ENCODE measurements at places on chromosomes 1 and 21.

DNA sequence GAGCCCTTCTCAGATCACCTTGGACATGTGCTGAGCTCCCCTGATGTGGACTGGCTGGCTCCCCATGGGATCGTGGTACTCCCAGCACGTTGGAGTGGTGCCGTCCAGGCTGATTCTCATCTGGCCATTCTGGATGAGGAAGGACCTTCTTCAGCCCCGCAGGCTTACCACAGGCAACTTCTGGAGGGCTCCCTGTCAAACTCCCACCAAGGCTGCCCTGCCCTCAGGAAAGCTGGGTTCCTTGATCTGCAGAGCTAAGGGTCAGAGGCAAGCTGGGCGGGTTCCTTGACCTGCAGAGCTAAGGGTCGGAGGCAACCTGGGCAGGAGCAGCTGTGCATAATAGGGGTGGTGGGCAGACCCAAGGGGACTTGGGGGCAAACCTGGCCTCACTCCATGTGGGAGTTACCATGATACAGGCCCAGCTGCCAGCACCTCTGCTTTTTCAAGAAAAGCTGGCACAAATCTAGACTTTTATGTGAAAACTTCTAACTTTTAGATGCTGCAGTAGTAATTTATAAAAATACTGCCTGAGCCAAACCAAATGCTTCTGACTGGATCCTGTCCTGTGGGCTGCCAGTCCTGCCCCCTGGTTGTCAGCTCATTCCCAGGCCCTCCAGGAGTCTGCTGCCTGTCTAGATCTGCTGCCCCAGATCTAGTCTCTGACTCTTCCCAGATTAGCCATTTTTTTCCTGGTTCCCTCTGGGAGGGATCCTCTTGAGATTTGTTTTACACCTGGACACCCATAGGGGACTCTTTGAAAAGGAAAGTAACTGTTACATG lies 5.6 kb upstream of the THEM5 start:
- no peaks in the 10 kb centered on the region for H3K27me3 ChIP-seq
- no peaks in the 10 kb centered on the region for H3K36me3 ChIP-seq
- no peak overlapping the region for H3K27ac ChIP-seq
- DNase-seq, result no peak
- H3K4me3 ChIP-seq, result no peak overlapping the region

GRCh38 chr1:23865543-23865930 lies 2.6 kb downstream of the FUCA1 start:
- H3K27me3 ChIP-seq, result no peaks in the 10 kb centered on the region
- peak overlapping the region; percentile 59 for H3K27ac ChIP-seq
- H3K36me3 ChIP-seq, result peaks cover 44% of the 10 kb centered on the region
- H3K4me1 ChIP-seq, result peaks cover 40% of the 10 kb centered on the region
- no peak overlapping the region for H3K4me3 ChIP-seq

- no peaks in the 10 kb centered on the region for H3K27me3 ChIP-seq
- DNase-seq, result no peak
- no peak overlapping the region for H3K27ac ChIP-seq
- no peaks in the 10 kb centered on the region for H3K36me3 ChIP-seq
These were observed 50.7 kb downstream of the ERG start for GRCh38 chr21:38447611-38448010.

DNA sequence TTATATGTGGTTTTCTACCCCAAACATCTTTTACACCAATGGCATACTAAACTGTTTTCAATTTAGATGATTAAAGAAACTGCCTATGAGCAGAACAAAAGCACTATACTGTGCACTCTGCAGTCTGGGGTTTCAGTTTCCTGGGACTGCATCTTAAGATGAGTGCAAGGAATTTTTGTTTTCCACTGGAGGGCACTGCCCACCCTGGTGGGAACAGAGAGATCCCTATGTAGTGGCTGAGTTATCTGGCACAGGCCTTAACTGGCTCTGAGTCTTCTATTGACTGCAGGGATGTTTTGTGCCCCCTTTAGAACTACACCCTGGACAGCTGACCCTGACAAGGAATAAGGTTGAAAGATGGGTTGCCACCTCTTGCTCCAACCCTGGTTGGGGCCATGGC lies 12.0 kb downstream of the PROK1 start:
- H3K27ac ChIP-seq, result no peak overlapping the region
- peaks cover 23% of the 10 kb centered on the region for H3K4me1 ChIP-seq
- H3K4me3 ChIP-seq, result no peak overlapping the region
- no peaks in the 10 kb centered on the region for H3K27me3 ChIP-seq
- DNase-seq, result no peak
- no peaks in the 10 kb centered on the region for H3K36me3 ChIP-seq

DNA sequence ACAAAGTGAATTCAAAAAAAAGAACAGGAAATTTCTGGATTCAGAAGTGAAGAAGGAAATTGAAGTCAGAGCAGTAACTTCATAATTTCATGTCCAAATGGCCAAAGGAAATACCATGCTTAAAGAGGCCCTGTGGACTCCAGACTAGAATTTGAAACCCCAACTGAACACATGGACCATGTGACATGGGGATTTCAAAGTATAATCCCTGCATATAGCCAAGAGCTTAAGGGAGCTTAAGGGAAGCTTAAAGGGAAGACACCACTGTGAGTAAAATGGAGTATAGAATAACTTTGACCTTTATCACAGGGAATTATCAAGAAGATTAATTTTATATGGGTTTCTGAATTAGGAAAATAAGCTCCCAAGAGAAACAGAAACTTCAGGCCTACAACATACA lies 241.8 kb upstream of the POGK start:
- H3K4me1 ChIP-seq, result no peaks in the 10 kb centered on the region
- no peak for DNase-seq
- no peaks in the 10 kb centered on the region for H3K27me3 ChIP-seq

GRCh38 chr1:46616277-46617107 lies at the start of gene MOB3C:
Gene MOB3C (minus strand): TSS chr1:46616811. CDS start chr1:46613321, 3,490 bp downstream.
- H3K4me1 ChIP-seq, result peaks cover 59% of the 10 kb centered on the region
- peak within 1 kb of the TSS; percentile 93 for H3K4me3 ChIP-seq
- no peaks in the 10 kb centered on the region for H3K27me3 ChIP-seq
- DNase-seq, result peak; percentile 91

GRCh38 chr1:58880592-58880991 lies 96.7 kb upstream of the JUN start:
- peaks cover 39% of the 10 kb centered on the region for H3K4me1 ChIP-seq
- H3K4me3 ChIP-seq, result no peak overlapping the region
- no peaks in the 10 kb centered on the region for H3K36me3 ChIP-seq

DNA sequence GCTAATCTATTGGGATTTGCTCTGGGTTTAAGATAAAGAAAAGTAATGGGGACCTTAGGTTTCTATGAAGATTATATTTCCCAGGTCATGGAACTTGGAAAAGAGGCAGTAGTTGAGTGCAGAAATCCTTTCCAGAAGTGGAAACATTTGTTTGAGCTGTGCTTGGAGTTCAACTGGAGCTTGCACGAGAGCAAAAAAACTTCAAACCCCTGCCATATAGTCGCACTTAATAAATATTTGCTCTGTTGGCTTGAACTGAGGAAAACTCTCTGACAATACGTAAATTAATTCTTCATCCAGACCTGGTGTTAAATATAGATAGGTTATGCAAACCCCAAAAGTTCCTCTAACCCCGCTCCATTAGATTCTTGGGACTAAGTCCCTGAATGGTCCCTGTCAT lies 52.8 kb upstream of the COL24A1 start:
- H3K27ac ChIP-seq, result no peak overlapping the region
- no peak overlapping the region for H3K4me3 ChIP-seq
- DNase-seq, result no peak
- H3K27me3 ChIP-seq, result no peaks in the 10 kb centered on the region
- H3K36me3 ChIP-seq, result no peaks in the 10 kb centered on the region

- H3K27me3 ChIP-seq, result no peaks in the 10 kb centered on the region
- H3K4me1 ChIP-seq, result peaks cover 71% of the 10 kb centered on the region
- no peak for DNase-seq
- H3K27ac ChIP-seq, result no peak overlapping the region
These were observed 23.2 kb downstream of the PTTG1IP start for GRCh38 chr21:44850208-44850800.

GRCh38 chr1:1245817-1246576 lies 525 bp downstream of the C1QTNF12 start:
- peak overlapping the region; percentile 21 for H3K4me3 ChIP-seq
- no peak overlapping the region for H3K27ac ChIP-seq

DNA sequence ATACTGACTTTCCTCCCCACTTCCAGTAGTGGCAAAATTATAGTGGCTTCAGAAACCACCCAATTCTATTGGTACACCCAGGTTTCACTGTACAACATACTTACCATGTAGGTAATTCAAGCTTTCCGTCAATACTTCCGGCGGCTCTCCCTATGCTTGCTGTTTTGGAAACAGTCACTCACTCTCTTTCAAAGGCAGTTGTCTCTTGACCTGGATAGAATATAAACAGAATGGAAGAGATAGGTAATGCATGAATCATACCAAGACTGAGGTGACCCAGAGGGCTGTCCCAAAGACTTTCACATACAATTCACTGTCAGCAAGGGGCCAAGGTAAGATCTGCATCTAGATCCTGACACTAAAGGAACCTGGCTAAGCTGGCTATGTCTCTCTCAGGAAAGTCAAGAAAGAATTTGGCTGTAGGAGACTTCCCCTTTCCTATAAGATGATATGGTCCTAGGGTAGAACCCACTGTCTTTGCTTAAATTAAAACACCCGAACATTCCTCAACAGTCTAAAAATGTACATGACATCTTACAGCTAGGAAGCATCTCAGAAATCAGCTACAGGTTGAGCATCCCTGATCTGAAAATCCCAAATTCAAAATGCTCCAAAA lies 59.6 kb downstream of the LUZP1 start:
- no peak overlapping the region for H3K4me3 ChIP-seq
- H3K27me3 ChIP-seq, result no peaks in the 10 kb centered on the region
- H3K27ac ChIP-seq, result no peak overlapping the region
- no peak for DNase-seq
- H3K4me1 ChIP-seq, result peaks cover 39% of the 10 kb centered on the region

GRCh38 chr1:65021795-65022194 lies 55.4 kb upstream of the JAK1 start:
- peaks cover 39% of the 10 kb centered on the region for H3K4me1 ChIP-seq
- H3K36me3 ChIP-seq, result no peaks in the 10 kb centered on the region
- no peak overlapping the region for H3K27ac ChIP-seq
- no peak overlapping the region for H3K4me3 ChIP-seq
- no peaks in the 10 kb centered on the region for H3K27me3 ChIP-seq

DNA sequence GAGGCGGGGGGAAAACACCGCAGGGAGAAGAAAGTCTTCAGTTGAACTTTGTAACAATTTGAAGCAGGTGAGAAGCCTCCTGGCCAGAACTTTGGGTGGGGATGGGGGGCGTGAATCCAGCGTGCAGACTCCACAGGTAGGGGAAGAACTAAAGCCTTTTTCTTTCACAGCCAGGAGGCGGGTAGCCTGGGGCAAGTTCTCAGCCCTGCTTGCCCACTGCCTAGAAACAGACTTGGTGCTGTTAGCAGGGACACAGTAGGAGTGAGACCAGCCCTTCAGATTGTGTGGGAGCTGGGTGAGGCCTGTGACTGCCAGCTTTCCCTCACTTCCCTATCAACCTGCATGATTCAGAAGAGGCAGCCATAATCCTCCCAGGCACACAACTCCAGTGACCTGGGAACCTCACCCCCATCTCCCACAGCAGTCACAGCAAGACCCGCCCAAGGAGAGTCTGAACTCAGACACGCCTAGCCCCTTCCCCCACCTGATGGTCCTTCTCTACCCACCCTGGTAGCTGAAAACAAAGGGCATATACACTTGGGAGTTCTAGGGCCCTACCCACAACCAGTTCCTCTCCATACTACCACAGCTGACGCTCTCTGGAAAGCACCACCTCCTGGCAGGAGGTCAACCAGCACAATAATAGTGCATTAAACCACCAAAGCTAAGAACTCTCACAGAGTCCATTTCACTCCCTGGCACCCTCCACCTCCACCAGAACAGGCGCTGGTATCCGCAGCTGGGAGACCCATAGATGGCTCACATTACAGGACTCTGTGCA lies 83.5 kb upstream of the CDC42BPA start:
- no peaks in the 10 kb centered on the region for H3K4me1 ChIP-seq
- H3K36me3 ChIP-seq, result no peaks in the 10 kb centered on the region
- DNase-seq, result no peak
- H3K27ac ChIP-seq, result no peak overlapping the region

GRCh38 chr21:43593078-43593477 lies 66.2 kb downstream of the HSF2BP start:
- H3K36me3 ChIP-seq, result no peaks in the 10 kb centered on the region
- DNase-seq, result no peak
- no peak overlapping the region for H3K27ac ChIP-seq

DNA sequence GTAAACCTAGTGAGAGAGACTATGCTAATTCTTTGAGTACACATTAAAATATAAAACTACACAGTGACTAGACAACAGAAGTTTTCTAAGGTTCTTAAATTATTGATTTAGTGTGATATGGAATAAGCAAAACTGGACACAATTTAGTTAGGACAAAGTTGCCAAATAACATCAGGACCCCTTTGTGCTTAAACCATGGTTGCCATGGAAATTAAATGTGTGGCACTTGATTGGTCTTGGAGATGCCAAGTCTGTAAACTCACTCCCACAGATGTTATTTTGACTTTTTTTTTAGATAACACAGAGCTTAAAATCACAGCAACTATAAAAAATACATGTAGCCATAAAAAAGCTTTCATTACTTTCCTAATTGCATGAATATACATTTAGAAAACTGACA lies 234.6 kb downstream of the BRINP3 start:
- no peak overlapping the region for H3K27ac ChIP-seq
- DNase-seq, result no peak
- H3K4me3 ChIP-seq, result no peak overlapping the region
- H3K27me3 ChIP-seq, result no peaks in the 10 kb centered on the region
- H3K36me3 ChIP-seq, result no peaks in the 10 kb centered on the region
- H3K4me1 ChIP-seq, result no peaks in the 10 kb centered on the region

DNA sequence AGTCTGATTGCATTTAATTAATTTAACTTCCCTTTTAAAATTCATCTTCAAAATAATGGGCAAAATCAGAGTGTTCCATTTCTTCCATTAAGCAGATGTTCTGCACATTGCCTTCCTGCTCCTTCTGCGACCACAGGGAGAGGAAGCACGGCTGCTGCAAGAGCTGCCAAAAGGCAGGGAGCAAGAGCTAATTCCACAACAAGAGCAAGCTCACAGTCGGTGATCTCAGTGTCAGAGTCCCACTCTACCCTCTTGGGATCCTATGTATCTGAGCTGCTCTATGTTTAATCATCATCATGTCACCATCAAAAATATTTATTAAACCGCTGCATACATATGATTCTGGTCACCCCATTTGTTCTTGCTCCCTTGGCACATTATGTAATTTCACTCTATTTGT lies 255.3 kb upstream of the CAMK1G start:
- no peak overlapping the region for H3K27ac ChIP-seq
- H3K4me3 ChIP-seq, result no peak overlapping the region
- no peaks in the 10 kb centered on the region for H3K36me3 ChIP-seq
- H3K27me3 ChIP-seq, result peaks cover 8% of the 10 kb centered on the region
- H3K4me1 ChIP-seq, result no peaks in the 10 kb centered on the region
